Stimulated activated CD4-positive, alpha-beta T cell treated with anti-CD3 and anti-CD28 coated beads, Interleukin-2, amount 100 ng/mL, for 24 hours (primary cell): ENCODE measurements at places on chromosomes 1 and 21.

DNA sequence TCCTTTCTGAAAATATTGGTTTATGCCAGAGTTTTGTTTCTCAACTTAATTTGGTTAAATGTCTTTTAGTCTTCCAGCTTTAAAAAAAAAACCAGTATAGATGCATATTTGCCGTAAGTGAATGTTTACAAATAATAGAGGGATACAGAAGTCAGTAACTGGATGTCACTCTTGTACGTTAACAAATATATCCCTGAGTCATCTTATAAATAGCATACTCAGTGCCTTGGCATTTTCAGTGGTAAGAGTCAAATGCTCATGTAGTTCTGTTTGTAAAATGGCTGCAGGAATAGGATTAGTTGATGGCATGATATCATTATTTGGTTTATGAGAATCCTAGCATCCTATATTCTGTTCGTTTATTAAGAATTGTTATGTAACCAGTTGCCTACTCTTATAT, 55.4 kb downstream of the SPEN start:
- no peak for DNase-seq

- no peak for DNase-seq
These were observed 92.2 kb upstream of the KCTD3 start for GRCh38 chr1:215474940-215475339.

GRCh38 chr1:210384625-210385024, 55.9 kb downstream of the HHAT start:
- DNase-seq: no peak

DNA sequence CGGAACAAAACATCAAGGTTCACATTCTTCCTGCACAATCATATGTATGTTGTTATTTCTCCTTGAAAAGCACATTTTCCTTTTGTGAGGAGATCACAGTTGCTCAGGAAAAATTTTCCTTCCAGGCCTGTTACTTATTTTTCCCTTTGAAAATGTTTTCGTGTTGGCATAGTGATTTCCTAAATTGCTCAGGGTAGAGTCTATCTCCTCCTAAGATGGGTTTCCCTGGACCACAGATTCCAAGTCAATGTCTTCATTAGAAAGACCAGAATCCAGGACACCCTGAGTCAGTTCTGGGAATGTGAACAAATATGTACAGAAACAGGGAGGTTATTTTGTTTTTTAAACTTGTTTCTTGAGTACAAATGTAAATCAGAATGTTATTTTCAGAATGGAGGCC, 94.3 kb upstream of the C1orf105 start:
- DNase-seq: no peak

DNA sequence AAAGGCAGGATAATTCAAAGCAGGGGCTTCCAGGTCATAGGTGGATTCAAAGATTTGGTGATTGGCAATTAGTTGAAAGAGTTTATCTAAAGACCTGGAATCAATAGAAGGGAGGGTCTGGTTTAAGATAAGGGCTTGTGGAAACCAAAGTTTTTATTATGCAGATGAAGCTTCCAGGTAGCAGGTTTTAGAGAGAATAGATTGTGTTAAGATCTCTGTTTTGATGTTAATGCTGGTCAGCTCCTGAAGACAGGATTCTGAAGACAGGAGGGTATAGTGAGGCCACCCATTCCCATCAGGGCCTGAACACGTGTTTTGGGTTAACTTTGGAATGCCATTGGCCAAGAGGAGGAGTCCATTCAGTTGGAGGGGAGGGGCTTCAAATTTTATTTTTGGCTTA, 6.1 kb upstream of the PTBP2 start:
- no peak for DNase-seq

DNA sequence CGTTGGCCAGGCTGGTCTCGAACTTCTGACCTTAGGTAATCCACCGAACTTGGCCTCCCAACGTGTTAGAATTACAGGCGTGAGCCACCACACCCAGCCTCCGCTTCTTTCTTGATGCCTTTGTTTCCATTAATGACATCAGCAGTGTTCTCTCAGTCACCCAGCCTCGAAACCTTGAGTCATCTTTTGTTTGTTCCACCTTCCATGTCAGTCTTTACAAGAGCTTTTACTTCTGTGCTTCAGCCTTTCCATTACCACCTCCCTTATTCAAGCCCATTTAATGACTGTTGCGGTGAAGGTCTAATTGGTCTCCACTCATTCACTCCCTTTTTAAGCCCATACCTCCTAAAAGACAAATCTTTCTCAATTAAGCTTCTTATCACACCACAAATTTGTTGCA, 146.6 kb upstream of the ADGRL2 start:
- DNase-seq: no peak

GRCh38 chr1:164950541-164950986, 391.6 kb downstream of the PBX1 start:
- no peak for DNase-seq

GRCh38 chr1:244758708-244759107, 76.8 kb upstream of the COX20 start:
- DNase-seq: no peak

DNA sequence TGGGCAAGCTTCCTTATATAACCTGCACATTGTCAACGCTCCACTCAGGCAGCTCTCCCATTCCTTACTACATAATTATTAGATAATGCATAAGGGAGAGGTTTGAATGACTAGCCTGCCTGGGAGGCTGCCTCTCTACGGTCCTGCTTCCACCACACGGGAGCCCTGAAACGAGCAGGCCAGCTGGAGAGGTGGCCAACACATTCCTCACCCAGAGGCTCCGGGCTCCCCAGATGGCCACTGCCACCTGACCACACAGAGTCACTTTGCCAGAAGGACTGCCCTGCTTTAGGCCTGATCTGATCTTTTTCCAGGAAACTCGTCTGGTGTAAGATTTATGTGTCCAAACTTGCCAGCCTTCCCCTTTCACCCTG, 27.9 kb downstream of the HIVEP3 start:
- DNase-seq: no peak

- DNase-seq: no peak
These were observed 260.7 kb upstream of the CSF3R start for GRCh38 chr1:36743286-36744005.

DNA sequence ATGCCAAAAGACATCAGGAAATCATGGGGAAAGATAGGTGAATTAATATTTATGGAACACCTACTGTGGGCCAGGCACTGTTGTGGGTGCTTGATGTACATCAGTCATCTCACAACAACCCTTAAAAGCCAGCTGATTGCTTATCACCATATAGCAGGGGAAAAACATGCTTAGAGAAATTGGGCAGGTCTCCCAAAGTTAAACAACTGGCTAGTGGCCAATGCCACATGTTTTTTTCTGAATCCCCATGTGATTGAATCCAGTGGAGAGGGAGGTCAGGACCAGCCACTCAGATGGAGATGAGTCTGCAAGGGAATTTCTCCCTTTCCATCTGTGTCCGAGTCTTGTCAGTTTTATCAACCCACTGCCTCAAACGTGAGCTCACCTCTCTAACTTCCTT, 33.5 kb downstream of the UTP25 start:
- no peak for DNase-seq

DNA sequence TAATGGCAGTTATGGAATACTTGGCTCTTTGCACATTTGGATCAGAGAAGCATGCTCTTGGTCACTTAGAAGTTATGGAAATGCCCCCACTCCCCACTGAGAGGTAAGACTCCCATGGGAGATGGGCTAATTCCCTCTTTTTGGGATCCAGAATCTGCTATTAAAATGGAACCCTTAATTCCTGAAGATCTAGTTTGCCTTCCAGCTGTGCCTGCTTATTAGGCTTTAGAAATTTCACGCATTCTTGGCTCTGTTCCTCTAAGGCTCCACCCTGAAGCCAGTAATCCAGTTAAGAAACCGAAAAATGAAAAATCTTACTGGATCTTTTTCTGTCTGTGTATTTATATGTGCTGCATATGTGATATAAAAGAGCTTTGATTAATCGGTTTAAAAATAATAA, 76.7 kb downstream of the USH2A start:
- no peak for DNase-seq

GRCh38 chr1:33364565-33364918, 43.6 kb upstream of the A3GALT2 start:
- no peak for DNase-seq

DNA sequence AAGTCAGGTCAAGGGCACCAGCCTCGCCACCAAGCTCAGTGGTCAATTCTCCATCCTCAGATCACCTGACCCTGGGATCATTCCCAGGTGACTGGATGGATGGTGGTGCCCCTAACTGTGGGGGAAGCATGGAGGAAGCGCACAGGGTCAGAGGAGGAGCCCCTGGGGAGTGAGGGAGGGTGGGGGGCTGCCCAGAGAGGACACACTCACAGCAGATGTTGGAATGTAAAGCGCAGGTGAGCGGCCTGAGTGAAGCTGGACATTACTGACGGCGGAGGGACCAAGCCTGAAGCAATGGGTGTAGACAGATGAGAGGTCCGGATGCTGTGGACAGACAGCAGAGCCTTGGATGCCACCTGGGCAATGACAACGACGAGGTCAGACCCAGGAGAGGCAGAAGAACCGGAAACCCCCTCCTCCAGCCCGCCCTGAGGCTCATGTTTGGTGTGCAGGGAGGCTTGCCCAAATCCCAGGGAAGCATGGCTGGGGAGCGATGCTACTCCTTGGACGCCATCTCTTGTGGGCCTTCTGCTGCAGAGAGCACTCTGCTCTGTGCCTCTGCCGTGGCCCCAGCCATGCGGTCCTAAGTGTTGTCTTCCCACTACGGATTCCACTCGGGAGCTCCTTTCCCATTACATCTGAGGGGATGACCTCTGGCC, 5.7 kb upstream of the CPLANE2 start:
- DNase-seq: no peak

GRCh38 chr1:11352816-11353799, 80.1 kb downstream of the UBIAD1 start:
- no peak for DNase-seq

GRCh38 chr1:103516693-103517092, 8.8 kb upstream of the RNPC3 start:
- no peak for DNase-seq

GRCh38 chr1:165494949-165495857, 48.6 kb upstream of the LRRC52 start:
- DNase-seq: no peak

DNA sequence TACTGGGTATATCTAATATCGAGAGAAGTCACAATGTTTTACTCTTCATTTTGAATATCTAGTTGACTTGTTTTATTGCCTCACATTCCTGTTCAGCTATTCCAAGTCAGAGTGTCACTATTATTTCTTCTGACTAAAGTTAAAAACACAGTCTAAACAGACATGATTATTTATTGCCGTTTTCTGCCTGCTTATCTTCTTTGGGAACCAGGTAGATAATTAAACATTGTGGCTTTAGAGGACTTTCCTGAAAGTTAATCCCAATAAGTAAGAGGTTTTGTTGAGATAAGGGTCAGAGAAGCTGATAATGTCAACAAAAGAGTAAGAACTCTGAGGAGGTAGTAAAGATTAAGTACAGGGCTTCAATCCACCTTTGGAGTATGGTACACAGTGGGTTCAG, 53.8 kb downstream of the PCNX2 start:
- DNase-seq: no peak

GRCh38 chr1:107057197-107058133, 991 bp downstream of the PRMT6 start:
- peak; percentile 56 for DNase-seq

DNA sequence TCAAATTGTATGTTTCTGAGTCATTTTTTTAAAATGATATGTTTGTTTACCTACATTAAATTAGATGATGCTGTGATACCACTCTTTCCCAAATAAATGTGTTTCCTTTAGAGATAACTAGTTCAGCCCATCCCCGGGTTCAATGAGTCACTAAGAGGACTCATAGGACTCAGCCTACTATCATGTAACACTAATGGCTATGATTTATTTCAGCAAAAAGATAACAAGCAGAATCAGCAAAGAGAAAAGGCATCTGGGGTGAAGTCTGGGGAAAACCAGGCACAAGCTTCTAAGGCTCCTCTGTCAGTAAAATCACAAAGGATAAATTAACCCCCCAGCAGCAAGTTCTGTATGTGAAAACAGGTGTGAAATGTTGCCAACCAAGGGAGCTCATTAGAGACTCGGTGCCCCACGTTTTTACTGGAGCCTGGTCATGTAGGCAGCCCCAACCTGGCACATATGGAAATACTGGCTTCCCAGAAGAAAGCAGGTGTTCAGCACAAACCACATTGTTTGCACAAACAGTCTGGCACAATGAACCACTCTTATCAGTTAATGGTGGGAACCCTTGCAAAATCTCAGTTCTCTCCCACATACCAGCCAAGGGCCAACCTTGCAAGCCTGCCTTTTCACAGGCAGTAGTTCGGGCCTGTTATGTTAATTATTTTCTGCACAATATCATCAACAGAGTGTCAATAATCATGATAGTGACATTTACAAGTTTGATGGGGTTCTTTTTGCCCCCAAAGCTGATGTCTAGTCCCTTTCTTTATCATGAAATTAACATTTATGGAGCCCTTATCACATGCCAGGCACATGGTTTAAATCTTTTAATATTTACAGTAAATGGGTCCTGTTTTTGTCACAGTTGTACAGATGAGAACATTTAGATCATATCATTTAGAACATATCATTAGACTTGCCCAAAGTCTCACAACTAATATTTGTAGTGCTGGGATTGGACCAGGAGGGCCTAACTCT, 23.1 kb upstream of the CNN3 start:
- DNase-seq: no peak

DNA sequence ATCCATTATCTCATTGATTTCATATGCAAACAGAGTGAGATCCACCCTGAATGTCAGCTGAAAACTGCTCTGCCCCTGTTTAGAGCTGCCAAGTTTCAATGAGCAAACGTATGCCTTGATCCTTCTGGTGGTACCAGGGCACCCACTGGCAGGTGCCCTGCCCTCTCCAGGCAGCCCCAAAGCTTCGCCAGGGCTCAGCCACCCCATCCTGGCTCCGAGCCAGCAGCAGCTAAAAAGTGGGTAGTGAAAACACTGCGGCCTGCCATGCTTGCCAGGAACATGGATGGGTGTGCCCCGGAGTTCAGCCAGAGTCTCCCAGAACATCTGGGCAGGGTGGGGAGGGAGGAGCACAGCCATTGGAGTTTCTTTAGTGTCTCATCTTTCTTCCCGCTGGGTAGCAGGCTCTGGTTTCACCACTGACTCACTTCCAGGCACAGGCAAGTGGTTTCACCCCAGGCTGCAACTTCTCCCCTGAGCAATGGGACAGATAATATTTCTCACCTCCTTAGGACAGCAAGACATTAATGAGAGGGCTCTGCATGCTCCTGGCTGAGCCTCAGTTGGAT, 8.1 kb upstream of the LMX1A start:
- no peak for DNase-seq

DNA sequence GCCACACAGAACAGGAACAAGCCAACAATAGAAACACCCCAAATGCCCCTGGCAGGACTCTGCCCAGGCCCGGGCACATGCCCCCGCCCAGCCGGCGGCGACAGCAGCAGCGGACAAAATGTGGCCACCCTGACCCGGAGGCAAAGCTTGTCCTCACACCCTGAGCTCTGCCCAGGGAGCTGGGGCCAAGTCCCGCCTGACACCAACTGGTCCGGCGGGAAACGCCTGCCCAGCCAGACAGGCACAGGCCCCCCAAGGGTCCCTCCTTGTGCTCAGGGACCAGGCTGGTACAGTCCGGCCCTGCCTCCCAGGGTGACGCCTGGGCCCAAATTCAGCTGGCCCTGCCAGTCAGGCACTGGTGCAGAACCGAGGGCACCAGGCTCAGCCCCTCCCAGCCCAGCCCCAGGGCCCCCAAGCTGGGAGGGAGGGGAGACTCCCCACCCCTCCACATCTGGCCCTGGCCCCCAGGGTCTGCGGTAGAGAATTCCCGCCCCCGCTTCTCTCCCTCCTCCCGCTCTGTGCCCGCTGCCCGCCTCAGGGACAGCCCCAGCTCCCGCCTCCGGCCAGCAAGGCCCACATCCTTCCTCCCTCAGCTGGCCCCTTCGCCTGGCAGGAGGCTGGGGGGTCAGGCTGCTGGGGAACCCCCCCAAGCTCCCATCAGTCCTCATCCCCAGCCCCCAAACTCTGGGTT, 2.0 kb downstream of the AHDC1 start:
- DNase-seq: no peak

- no peak for DNase-seq
These were observed 10.1 kb upstream of the PSRC1 start for GRCh38 chr1:109293026-109293425.
